ENCODE measurements at places on chromosomes 7 and 10.

GRCh38 chr10:30784897-30785605 is 155.5 kb upstream of the LYZL2 start:
- DNase-seq, result peak; percentile 83

GRCh38 chr10:52400562-52400961 is 86.5 kb downstream of the DKK1 start:
- no peak for DNase-seq

DNA sequence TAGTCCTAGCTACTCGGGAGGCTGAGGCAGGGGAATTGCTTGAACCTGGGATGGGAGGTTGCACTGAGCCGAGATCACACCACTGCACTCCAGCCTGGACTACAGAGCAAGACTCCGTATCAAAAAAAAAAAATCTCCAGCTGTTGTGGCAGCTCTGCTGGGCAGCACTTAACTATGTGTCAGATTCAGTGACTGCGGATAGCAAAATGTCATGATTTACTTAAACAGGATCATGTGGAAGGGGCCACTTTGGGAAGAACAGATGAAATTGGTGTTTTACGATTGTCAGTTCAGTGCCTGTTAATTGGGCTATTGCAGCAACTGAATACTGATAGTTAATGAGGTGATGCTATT is 15.3 kb downstream of the OGDH start:
- no peak for DNase-seq

- DNase-seq, result no peak
These were observed 89.1 kb downstream of the COL28A1 start for GRCh38 chr7:7446616-7447015.

DNA sequence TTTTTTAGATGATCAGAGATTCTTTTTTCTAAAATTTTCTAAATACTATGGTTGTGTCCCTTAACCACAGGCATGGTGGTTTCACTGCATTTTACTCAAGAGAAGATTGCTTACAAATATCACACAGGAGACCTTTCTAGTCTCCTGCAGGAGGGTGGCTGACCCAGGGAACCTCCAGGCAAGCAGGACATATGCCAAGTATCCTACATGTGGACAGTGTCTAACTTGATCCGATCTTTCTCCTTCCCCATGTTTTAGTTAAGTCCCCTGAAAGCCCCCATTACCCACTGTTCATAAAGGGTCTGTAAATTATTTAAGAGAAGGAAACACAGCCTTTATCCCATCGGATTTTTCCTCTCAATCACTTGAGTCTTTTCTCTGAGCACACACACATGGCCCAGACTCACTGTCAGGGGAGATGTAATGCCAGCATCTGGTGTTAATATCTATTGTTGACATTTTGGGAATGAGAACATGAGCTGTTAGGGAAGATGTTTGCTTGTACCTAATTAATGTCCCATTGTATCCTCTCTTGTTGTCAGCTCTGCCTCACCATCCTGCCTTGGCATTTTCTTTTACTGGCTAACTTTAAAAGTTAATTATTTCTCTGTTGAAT is 755.2 kb downstream of the AUTS2 start:
- no peak for DNase-seq

DNA sequence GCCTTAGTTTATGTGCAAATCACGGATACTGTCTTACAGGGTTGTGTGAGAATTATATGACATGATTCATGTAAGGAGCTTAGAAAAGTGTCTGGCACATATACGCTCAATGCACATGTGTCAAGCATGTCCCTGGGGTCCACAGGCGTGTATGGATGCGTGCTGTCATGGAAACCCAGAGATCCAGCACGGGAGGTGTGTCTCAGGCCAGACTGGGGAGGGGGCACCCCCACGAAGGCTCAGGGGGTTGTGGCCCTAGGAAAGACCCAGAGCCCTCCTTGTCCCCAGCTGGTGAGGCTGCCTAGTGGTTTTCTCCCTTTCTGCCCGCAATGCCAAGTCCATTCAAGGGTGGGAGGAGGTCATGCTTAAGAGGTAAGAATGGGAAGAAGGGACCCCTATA is 9.1 kb downstream of the BTBD16 start:
- DNase-seq, result no peak
